Stimulated activated CD4-positive, alpha-beta T cell treated with anti-CD3 and anti-CD28 coated beads, Interleukin-12 subunit alpha, Interleukin-12 subunit beta, amount 100 ng/mL, for 24 hours (primary cell): ENCODE measurements at places on chromosomes 3 and 15.

- DNase-seq, result no peak
These were observed 17.1 kb downstream of the CACNA2D2 start for GRCh38 chr3:50486219-50486888.

GRCh38 chr15:90035095-90035839, 34.1 kb downstream of the ZNF710 start:
- DNase-seq, result no peak

GRCh38 chr3:38890426-38890825, 74.4 kb upstream of the SCN10A start:
- DNase-seq, result no peak

DNA sequence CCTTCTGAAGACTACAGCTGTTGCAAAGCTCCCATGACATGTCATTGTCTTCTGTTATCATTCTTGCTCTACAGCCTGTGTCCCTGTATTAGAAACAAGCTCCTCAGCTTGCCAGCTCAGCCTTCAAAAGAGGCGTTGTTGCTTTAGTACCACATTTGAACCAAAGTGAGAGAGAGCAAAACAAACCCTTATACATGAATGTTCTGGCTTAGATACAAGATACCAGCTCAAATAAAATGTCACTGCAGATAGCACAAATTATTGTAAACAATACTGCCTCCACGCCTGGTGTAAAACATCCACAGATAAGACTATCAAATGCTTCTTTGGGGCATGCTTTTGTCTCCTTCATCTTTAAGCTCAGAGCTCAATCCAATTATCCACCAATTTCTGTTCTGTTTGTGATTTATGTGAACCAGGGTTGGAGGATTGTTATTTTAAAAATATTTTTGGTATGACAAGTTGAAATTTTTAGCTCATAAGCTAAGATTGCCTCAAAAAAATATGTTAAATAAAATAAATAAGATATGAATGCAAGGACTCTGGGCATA, 403.6 kb upstream of the CDIN1 start:
- DNase-seq, result no peak

DNA sequence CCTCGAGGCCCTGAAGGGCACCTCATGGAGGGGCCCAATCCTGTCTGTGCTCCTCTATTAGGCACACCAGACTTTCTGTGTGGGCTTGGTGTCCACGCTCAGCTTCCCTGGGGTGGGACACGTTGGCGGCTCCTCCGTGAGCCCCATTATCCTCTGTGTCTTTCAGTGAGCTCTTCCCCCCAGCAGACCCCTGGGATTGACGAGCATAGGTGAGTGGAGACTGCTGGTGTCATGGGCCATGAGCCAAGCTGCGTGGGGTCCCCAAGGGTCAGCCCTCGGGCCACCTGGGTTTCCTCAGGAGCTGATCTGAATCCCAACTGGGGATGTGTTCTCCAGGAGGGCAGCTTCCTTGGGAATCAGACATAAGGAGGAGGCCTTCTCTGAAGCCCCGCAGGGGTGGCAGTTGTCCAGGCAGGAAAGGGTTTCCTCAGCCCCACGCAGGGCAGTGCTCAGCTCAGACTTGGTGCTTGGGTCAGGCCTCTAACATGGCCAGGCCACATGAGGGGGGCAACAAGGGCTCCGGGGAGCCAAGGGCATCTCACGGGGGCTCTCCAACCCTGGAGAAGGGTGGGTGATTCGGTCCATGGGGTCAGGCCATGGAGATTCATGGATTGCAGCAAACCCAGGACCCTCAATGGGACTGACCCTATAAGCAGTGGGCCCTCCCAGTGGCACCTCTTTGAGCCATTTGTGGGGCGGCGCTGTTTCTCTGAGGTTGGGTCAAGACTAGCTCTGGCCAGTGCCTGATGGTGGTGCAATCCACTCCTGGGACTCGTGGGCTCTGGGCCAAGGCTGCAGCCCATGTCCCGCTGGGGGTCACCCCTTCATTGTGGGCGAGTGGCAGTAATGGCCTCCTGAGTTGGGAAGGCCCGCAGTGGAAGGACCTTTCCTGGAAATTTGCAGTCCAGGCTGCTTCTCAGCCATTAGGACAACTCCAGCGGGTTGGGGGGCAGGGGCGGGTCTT, 222.5 kb downstream of the SNRPN start:
- no peak for DNase-seq

- no peak for DNase-seq
These were observed 150.1 kb downstream of the PLD1 start for GRCh38 chr3:171660188-171660587.

DNA sequence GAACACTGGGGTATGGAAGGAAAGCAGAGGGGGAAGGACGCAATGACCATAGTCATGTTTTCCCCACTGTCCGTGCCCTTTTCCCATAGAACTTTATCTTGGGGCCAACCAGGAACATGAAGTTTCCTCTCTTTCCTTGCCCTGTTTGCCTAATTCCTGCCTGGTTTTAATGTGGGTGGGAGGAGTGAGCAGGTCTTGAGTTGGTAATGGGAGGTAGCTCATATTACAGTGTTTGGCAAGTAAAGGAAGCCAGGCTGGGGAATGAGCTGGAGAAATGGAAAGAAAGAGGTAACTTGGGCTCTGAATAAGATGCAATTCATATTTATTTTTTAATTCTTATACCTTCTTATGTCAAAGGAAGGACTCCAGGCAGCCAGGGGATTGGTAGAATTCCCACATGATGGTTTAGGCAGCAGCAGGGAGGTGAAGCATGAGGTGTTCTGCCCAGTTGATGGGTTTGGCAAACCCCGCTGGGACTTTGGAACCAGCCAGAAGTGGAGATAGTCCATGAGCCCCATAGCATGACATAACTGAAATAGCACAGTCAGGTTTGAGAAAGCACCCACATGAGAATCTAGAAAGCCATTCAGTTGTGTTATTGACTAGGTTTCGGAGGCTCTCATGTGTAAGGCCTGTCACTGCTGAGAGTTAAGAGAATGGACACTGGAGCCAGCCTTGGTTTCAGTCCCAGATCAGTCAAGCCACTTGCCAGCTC, 60.0 kb downstream of the CCK start:
- DNase-seq, result no peak

DNA sequence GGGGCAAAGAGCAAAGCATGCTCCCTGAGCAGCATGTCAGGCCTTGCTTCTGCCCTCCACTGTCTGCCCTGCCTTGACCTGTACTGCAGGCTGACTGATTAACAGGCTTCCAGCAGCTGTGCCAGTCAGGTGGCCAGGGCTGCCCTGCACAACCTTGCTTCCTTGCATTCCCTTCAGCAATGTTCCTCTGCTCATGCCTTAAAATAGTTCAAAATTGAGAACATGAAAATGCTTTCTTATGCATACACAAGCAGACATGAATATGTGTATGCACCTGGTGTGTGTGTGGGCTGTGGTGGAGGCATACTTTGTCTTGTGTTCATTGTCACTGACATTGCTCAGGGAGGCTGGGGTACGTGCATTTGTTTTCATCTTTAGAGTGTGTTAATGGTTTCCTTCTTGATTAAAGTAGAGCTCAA, 1.2 kb upstream of the SLC22A13 start:
- no peak for DNase-seq

DNA sequence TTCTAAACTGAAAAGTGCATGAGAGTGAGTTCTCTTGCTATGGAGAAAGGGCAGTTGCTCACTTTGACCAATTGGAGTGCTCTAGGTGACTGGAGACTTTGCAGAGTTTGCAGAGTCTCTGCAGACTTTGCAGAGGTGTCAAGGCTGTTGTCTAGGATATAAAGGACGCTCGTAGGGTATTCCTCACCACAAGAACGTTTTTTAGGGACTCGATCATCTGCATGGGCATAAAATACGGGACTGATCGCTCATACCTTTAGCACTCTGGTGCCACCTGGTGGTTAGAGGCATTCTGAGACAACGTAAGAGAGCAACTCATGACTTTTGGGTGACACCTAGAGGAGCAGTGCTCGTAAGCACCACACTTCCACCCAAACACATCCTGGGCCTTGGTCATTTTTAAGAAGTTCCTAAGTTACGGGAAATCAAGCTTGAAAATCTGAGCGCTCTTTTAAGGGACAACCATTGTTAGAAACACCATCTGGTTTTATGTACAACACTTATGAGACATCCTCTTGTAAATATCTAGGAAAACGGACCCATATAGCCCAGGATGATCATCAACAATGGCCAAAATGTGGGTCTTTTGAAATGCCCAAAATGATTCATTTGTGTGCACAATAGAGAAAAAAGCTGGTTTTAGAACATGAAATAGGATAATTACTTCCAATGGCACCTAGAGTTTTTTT, 51.6 kb upstream of the XCR1 start:
- DNase-seq, result peak; percentile 73

GRCh38 chr15:78808550-78808949, 2.7 kb downstream of the ADAMTS7 start:
- no peak for DNase-seq

DNA sequence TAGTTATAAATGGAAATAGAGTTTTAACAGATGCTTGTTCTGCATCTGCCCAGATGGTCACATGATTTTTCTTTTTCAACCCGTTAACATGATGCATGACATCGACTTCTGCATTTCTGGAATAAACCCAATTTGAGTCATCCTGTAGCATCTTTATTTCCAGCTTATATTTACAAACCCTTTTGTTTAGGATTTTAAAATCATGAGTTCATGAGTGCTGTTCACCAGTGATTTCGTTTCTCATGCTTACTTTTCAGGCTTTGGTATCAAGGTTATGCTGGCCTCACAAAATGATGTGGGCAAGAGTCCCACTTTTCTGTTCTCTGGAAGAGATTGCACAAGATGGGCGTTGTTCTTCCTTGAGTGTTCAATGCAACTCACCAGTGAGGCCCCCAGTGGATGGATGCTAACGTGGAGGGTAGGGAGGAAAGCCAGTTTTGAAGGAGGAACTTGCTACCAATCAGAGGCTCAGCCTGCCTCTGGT, 5.2 kb downstream of the HRH1 start:
- no peak for DNase-seq

- no peak for DNase-seq
These were observed 344.4 kb downstream of the CADM2 start for GRCh38 chr3:85303156-85303555.

DNA sequence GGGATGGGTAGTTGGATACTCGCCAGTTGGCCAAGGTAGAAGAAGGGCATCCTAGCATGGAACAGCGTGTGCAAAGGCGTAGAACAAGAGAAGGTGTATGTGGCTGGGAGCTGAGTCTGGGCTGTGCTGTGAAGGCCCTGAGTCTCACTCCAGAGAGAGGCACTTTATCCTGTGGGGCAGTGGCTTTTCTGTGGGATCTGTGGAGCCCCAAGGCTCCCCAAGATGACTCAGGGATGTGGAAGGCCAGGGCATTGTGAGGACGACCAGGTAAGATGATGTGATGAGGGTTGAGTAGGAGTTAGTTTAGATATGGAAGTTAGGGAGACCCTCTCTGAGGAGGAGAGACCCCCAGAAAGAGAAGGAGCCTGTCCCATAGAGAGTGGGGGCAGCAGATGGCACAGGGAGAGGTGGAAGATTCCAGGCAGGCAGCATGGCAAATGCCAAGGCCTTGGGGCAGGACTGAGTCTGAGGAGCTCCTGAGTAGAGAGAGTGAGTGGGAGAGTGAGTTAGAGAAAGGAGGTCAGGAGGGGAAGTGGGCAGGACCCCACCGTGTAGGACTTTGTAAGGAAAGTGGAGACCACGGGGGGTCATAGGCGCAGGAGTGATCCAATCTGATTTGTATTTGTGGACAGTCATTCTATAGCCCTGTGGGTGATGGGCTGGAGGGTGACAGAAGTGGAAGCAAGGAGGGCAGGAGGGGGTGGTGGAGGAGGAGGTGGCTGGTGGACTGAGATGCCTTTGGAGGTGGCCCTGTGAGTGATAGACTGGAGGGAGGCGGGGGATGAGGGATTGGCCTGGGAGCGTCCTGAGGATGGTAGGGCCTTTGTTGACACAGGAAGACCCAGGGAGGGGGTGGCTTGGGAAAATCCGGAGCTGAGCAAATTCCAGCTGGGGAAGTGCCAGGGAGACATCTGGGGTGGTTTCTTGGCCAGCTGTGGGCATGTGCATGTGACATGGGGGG, 50.3 kb downstream of the FBLN2 start:
- DNase-seq, result no peak

DNA sequence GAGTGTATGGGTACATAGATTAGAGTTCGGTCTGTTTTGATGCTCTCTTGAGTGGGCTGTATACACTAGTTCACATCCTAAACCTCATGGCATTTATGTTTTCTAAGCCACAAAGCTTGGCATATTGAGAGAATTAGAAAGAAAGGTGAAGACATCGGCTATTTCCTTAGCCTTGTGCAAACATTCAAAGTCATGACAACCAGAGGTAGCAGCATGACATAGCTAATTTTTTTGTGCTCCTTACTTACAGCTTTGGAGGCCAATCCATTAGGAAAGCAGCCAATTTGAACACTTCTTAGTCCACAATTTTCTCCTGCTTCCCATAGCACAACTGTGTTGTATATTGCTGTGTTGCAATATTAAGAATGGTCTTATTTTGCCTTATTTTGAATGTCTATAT, 21.5 kb upstream of the AADAC start:
- no peak for DNase-seq

DNA sequence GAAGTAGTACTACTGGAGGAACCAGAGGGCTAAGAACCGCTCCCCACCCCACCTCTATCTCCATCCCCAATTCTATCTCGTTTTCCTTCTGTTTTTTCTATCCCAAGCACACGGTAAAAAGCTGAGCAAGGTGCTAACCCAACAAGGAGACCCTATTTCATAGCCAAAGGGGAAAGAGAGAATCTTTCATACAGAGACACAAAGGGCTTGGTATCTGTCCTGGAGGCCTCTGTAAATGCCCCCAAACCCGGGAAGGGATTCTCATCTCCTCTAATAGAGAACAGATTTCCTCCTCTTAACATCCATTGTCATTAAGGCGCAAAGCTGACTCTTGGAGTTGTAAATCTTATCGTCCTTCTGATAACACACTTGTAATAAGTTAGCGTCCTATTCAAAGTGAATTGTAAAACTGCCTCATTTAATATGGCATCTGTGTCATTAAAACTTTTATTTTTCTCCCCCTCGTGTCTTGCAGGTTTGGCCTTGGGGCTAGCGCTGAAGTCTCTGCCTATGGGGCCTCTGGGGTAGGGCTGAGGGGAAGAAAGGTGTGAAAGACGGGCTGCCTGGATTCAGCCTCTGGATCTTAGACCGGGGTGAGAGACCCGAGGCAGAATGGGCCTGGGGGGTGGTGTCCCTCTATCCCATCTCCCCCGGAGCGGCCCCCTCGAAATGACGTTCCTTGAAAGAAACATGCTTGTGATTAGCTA, 12.1 kb downstream of the NR2F2 start:
- DNase-seq, result no peak

GRCh38 chr3:116263842-116264545, 181.3 kb downstream of the LSAMP start:
- DNase-seq, result no peak

- no peak for DNase-seq
These were observed 14.1 kb upstream of the TMEM40 start for GRCh38 chr3:12773030-12773709.

DNA sequence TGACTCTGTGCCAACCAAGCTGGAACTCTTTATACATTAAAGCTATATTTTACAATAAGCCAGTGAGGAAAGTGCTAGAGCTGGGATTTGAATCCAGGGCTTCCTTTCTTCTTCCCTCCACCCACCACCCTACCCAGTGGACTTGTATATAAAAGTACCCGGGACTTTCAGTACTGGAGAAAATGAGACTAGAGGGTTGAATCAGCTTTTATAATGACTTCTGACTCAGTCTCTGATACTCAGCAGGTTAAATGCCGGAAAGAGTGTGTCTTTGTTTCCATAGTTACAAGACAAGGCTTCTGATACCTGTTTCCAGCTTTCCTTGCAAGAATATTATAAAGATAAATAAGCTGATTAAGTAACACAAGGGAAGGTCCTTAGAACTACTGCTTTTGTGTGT, 80.9 kb downstream of the FRMD4B start:
- DNase-seq, result no peak
